ENCODE measurements at places on chromosomes 1 and 21.

GRCh38 chr1:246355411-246356230, 151.5 kb downstream of the SMYD3 start:
- no peak for DNase-seq

DNA sequence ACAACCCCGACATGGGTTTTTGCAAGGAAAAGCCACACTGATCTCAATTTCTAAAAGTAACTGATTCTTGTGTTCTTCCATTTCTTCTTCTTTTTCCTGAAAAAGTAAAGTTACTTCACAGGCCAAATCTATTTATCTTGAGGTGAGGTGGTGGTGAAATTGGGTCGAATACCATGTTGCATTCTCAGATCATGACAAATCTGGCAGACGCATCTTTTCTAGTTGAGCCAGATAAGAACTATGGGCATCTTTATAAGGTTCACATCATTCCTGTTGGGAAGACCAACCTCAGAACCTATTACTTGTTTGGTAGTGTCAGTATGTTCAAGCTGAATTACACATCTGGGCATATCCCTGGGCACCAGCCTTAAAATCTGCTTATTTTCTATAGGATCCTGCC, 78.6 kb upstream of the USP25 start:
- DNase-seq = no peak

GRCh38 chr1:45035631-45036301, 23.7 kb downstream of the UROD start:
- no peak for DNase-seq

- DNase-seq = no peak
Observed at GRCh38 chr1:5108740-5109139, 454.3 kb downstream of the AJAP1 start.

GRCh38 chr1:209375671-209376365, 207.7 kb upstream of the CAMK1G start:
- DNase-seq = no peak

- DNase-seq = no peak
Observed at GRCh38 chr1:175314300-175314699, 121.7 kb upstream of the KIAA0040 start.

- no peak for DNase-seq
Observed at GRCh38 chr1:60969971-60970509, 112.3 kb upstream of the NFIA start.

DNA sequence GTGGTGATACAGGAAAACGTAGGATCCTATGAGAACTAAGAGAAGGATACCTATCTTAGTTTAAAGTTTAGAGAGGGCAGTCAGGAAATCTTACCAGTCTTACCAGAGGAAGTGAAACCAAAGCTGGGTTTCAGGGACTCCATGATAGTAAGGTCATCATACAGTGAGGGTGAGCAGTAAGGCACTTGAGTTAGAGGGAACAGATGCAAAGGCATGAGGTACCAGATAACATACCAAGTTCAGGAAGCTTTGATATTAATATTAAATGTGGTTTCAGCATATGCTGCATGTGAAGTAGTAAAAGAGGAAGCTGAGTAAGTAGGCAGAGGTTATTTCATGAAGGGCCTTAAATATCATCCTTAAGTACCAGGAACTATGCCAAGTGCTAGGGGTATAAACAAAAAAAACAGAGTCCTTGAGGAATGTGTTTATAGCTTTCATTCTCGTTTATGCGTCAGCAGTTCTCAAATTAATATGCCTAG, 16.9 kb downstream of the ATG4C start:
- no peak for DNase-seq

DNA sequence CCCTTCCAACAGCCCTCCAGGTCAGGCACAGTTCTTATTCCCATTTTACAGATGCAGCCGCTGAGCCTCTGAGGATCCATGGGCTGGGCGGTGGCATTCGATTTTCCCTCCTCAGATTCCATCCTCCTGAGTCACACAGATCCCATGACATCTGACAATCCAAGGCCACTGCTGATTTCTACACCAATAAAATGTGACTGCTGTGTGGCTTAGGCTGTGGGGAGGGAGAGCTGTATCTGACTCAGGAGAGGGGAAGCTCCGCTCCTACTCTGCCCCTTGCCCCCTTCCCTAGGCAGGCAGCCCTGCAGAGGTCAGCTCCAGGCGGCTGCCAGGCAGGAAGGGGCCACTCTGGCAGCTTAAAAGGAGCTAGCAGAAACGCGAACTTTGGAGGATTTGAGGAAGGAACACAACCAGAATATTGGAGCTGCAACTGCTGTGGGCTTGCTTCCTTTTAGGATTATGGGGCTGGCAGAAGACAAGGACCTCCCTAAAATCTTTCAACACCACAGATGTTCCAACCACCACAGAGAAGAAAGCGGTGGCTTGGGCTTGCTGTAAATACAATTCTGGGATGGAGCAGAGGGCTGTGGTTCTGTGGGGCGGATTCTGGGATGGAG, 50.0 kb downstream of the MRPL37 start:
- DNase-seq = no peak

GRCh38 chr1:111620441-111620971, 917 bp downstream of the RAP1A start:
- DNase-seq = no peak

DNA sequence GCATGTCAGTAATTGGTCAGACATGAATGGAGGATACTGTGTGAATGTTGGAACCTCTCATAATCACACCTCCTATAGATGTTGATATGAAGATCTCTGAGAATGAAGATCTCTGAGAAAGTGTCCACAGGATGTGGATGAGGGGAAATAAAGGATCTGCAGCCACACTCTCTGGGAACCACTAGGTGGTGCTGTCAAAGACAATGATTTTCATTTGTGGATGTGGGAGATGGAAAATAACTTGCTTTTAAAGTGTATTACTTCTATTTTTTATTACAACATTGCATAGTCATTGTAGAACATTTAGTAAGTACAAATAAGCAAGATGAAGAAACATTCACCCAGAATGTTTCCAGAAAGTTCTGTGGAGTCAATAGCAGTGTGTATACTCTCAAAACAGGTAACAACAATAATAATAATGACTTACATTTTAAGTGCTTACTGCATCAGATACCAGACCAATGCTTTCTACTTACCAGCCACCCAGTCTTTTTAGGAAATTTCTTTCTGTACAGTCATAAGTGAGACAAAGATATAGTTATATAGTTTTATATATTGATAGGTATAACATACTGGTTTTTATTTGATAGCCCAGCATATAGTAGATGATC, 128.2 kb downstream of the ATG4C start:
- no peak for DNase-seq

DNA sequence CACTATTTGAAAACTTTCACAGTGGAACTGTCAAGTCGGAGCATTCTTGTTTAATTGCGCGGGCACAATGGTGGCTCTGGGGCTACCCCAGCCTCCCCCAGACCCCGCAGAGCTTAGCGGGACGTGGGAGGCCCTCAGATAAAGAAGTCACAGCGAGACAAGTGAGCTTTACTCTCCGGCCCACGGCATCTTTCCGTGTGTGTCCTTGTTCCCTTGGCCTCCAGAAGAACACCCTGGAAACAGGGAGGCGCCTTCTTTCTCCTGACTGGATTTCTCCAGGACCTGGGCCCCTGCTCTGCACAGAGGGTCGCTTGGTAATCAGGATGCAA, 382.8 kb downstream of the RRAGC start:
- DNase-seq = no peak

DNA sequence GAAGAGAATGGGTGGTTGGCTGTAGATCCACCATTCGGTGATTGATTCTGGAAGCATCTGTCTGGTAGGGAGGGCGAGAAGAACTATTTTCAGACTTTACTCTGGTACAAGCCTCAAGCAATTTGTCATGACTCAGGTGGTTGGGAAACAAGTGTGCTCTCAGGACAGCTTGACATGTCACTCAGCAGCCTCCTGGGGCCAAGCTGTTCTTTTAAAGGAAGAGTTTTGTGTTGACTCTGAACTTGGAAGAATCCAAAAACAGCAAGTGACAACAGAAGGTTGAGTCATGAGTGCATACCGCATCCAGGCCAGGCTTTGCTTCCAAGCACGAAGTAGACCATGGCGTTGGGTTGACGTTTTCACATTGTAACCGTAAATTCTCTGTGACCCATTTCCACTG, 65.9 kb downstream of the CLIC6 start:
- DNase-seq = no peak

GRCh38 chr1:182484067-182484466, 34.1 kb downstream of the RGSL1 start:
- no peak for DNase-seq

- DNase-seq = no peak
Observed at GRCh38 chr21:29233256-29233546, 65.5 kb upstream of the BACH1 start.

GRCh38 chr1:187696073-187696472, 867.3 kb downstream of the PLA2G4A start:
- DNase-seq = no peak

DNA sequence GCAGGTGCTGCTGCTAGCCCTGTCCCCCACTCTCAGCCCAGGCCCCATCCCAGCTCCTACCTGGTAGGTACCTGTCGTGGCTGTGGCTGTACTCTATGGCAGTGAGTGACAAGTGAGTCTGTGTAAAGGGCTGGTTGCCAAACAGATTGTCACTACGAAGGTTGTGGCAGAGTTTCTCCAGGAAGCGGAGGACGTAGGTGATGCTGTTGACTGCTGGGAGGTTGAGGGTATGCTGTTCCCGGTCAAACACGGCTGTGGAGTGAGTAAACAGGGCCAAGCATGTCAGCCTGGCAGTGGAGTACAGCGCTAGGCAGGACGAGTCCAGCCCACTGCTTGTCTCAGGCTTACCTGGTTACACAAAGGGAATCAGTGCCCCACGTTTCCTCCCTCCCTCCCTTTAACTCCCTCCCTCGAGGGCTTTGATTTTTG, 24.8 kb upstream of the SLFNL1 start:
- no peak for DNase-seq

GRCh38 chr1:47709019-47709871, 271.4 kb downstream of the FOXD2 start:
- no peak for DNase-seq

- no peak for DNase-seq
Observed at GRCh38 chr1:85047472-85048295, 616 bp downstream of the MCOLN3 start.

DNA sequence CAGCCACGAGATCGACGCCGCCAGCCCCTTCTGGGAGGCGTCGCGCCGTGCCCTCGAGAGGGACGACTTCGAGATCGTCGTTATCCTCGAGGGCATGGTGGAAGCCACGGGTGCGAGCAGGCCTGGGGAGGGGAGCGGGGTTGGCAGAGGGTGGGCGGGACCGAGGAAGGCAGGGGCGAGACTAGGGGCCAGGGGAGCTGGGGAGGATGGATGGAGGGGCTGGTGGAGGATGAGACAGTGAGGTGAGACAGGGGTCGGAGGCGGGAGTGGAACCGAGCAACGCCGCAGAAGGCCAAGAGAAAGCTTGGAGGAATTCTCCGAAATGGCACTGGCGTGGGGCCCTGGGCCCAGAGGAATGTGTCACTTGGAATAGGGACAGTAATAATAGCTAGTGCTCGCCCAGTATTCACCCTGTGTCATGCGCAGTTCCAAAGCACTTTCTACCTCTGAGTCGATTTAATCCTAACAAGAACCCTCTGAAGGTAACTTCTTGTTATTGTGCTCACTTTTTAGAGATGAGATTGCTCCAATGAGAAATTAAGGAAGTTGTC, 3.5 kb downstream of the KCNJ9 start:
- DNase-seq = no peak

GRCh38 chr1:155052439-155053395, 1.6 kb downstream of the ADAM15 start:
- no peak for DNase-seq

- DNase-seq = no peak
Observed at GRCh38 chr1:22057861-22058260, 5.4 kb downstream of the CDC42 start.

GRCh38 chr1:183720028-183720427, 66.9 kb upstream of the APOBEC4 start:
- DNase-seq = no peak

- no peak for DNase-seq
Observed at GRCh38 chr21:41677671-41678015, 89.2 kb downstream of the RIPK4 start.

DNA sequence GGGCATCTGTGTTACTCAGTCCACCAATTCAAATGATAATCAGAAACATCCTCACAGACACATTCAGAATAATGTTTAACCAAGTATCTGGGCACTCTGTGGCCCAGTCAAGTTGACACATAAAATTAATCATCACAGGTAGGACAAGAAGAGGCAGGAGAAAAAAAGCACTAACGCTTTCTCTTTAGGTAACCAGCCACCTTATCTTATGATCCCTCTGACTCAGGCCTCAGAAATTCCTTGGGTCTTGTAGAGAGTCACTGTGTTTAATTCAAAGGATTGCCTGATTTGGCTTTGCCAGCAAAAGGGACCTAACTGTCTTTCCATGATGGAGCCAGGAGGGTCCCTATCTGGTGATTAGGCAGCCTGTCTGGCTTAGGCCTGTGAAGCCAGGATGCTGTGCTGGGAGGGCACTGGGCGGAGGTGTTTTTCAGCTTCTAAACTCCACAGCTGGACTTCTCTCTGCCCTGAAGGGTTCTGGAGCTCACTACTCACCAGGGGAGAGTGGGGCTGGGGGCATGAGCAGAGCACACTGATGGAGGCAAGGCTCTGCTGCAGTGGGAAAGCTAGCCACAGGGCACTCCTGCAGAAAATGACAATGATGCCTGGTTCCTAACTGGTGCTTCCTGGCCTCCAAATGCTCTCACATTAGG, 36.4 kb upstream of the STUM start:
- DNase-seq = no peak

- DNase-seq = no peak
Observed at GRCh38 chr1:231335663-231336602, 1.7 kb downstream of the EXOC8 start.

DNA sequence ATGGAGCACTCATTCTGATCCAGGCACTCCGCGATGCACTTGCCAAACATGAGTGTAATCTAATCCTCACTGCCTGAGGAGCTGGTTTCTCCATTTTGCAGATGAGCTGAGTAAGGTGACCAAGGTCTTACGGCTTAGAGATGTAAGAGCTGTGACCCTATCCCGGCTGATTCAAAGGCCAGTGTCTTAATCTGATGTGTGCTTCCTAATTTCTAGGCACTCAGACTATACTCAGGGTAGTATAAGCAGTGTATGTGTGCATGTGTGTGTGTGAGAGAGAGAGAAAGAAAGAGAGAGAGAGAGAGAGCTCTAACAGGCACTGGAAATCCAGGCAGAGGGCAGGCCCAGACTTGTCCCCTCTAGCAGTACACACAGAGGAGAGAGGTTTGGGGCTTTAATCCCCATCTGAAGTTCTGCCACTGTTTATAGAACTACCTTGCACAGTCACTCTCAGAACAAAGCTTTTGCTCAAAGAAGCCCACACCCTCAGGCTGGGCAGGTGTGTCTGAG, 188.2 kb downstream of the ZBTB18 start:
- DNase-seq = no peak

DNA sequence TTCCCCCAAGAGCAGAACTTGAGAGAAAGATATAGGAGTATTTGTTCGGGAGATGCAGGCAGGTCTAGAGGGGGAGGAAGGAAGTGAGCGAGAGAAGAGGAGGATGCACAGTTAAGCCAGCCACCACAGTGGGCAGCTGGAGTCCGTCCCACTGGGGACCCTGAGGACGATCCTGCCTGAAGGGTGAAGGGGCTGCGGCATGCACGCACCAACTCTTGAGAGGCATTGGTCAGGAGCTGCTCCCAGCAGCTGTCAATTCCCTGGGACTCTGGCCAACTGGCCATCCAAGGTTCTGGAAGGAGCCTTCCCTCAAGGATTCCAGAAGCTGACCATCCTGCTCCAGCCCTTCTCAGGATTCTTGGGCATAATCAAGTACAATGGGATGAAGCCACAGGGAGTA, 246.9 kb downstream of the MATN1 start:
- DNase-seq = no peak

Data from nucleus accumbens (tissue), 56 donors.